ENCODE measurements at places on chromosomes 5 and 9.

GRCh38 chr9:134548618-134549017 lies 93.0 kb upstream of the COL5A1 start:
- DNase-seq: no peak

- DNase-seq: no peak
Observed at GRCh38 chr5:75847561-75848021, 130.4 kb upstream of the POC5 start.

- no peak for DNase-seq
Observed at GRCh38 chr5:178455480-178455835, 134.7 kb downstream of the COL23A1 start.

DNA sequence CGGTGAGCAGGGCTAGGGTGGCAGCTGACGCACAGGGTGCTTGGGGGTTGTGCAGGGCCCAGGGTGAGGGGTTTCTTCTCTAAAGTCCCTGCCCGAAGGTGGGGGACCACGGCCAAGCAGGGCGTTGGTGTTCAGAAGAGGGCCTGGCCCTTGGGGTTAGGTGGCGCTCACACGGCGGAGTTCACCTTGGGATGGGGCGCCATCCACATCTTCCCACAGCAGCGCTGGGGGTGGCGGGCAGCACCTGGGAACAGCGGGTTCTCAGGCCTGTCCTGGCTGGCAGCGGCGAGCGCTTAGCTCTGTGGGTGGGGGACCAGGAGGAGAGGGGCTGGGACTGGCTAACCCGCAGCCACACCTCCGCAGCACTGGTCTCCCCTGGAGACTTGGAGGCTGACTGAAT lies 6.1 kb downstream of the GPSM1 start:
- no peak for DNase-seq

GRCh38 chr5:142012186-142012785 lies 541 bp downstream of the GNPDA1 start:
- DNase-seq: no peak

GRCh38 chr5:105638437-105638836 lies 2032.3 kb downstream of the EFNA5 start:
- DNase-seq: no peak

DNA sequence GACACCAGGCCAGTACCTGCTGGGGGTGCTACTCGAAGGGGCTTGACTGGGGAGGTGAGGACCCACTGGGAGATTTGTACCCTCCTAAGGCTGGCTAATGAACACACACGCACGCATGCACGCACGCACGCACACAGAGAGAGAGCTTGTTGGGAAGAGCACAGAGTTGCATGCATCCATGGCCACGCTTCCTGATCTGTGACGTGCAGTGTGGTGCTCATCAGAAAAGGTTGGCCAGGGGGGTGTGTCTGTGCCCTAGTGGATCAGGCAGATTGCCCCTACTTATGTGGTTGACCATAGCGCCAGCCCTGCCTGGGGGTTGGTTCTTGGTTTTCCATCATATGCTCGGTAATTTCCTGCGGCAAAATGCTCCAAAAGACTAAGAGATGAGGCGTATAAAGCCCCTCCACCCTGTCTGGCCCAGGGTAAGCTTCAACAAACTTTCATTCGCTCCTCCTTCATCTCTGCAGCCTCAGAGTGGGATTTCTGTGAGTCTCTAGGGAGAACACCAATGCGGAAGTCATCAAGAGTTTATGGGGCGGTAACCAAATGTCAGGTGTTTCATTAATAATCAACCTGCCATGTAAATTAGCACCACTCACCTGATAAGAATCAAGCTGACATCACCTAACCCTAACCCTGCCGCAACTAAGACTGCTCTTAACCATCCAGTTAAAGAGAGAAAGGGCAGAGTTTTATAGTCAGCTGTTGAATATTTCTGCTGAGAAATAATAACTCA lies 8.0 kb upstream of the GFI1B start:
- DNase-seq: no peak

Data from non-pigmented ciliary epithelial cell (primary cell).